ENCODE measurements at places on chromosomes 11 and 22.

DNA sequence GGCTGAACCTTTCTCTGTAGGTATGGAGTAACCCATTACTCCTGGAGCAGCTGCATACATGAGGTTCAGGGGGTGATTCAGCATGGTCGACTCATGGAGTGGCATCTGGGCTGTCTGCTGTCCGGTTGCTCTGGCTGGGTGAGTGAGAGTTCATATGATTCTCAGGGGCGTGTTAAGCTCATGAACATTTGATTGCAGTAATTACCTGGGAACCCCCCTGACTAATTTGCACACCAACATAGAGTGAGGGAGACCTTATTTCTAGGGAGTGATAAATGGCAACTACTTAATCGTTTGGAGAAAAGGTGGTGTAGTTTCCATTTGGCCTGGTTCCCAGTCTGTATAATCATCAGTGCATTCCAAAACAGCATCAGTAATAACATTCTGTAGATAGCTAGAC, 661.9 kb downstream of the ETS1 start:
- DNase-seq: no peak

GRCh38 chr22:50470491-50470890, 4.3 kb downstream of the SBF1 start:
- DNase-seq: peak; percentile 70

GRCh38 chr22:37335806-37336199, 53.5 kb downstream of the CYTH4 start:
- DNase-seq: no peak

DNA sequence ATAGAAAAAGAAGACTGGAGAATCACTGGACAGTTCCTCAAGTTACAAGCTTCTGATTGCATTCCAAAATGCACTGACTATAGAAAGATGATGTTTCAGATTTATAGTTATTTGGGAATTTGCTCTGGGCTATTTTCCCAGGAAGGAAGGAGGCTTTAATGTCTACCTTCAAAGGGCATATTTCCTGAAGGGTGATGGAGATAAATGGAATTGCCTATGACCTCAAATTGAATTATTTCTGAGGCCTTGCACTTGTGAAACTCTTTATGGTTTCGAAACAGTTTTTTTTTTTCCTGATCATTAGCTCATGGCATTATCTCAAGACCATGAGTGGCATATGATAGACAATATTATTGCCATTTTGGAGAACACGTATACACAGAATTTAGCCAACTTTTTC, 333.9 kb downstream of the METTL15 start:
- no peak for DNase-seq

- DNase-seq: no peak
These were observed 570.6 kb downstream of the INSC start for GRCh38 chr11:15685306-15685705.

DNA sequence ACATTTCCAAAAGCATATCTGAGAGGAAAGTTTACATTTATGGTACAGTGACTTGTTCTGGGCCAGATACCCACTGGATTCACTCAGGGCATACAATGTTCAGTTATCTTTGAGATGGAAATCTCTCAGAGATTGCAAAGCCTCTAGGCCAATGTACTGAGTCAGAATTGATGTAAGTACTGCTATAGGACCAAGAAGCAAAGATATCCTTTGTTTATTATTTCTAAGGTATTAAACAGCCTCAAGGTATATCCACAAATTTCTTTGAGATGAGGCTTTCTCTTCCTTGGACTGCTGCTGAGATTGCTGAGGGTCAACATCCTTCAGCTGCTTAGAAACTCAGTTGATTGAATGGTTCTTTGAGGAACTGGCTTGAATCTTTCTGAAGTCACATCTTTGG, 484.0 kb downstream of the METTL15 start:
- no peak for DNase-seq

DNA sequence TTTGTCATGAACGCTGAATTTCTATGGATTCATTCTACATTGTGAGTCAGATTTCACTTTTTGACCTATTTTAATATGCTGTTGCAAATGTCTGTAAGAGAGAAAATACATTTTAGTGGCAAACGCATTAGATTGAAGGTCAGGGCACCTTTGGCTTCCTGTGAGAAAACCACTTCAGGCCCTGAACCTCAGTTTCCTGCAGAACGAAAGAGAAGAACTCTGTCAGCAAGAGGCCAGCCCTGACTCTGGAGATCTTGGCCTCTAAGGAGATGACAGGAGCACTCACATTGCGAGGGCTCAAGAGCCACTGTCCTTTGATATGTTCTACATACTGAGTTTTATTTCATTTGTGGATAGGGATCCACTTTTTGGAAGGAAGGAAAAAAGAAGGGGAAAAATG, 83.6 kb downstream of the KCNJ1 start:
- no peak for DNase-seq

GRCh38 chr11:116865696-116866095, 28.3 kb upstream of the APOA1 start:
- DNase-seq: no peak

- DNase-seq: no peak
These were observed 17.7 kb upstream of the PRDM10 start for GRCh38 chr11:130020323-130020722.

DNA sequence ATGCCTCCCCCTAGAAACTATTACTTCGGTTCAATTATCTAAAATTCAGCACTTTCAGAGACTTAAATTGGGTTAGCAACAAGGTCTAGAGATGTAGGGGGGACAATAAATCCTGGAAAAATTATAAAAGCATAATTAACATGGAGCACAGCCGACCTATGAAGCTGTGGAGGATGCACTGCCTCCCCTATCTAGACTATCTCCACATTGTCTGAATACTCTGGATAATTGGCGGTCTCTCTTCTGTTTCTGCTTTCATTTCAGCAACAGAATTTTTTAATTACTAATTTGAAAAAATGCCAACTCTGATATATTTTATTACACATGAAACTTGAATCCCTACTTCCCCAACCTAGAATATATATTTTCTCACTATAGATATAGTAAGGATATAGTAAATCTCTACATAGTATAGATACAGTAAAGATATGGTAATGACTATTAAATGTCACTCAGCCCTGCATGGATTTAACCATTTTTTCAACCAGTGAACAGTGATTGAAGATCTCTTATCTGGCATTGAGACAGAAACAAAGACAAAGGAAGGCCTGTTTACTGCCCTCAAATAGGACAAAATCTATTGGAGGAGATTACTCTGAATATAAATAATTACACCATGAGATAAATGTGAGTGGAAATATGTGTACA, 157.6 kb downstream of the BLID start:
- DNase-seq: no peak

DNA sequence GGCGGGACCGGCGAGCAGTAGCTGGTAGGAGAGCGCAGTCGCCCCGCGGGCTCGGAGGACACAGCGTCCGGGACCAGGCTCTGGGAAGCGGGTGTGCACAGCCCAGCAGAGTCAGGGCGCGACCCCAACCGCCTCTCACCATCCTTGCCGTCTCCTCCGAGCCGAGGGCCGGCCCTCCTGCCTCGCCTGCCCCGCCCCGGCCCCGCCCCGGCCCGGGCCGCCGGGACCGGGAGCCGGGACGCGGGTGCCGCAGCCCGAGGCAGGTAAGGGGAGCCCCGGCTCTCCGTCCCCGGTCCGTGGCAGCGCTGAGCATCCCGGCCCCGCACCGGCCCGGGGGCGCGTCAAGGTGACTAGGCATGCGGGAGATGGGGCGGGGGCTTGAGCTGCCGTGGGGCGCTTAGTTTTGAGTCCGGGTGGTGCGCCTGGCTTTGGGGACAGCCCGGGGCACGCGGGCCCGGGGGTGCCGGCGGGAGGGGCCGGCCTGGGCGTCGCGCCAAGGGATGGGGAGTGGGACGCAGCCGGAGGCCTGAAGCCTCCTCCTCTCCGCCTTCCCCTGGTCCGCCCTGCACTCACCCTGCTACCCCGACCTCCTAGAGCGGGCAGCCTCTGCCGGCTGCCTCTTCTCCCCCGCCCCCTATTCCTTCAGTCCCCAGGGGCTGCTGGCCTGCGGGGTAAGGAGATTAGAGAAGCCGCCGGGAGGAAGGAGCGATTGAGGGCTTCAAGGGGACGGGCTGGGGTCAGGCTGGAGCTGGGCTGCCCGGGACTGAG, at the start of gene ABCG4:
ABCG4 (plus strand) TSS at position 35 of the 768 bp plus-strand sequence. CDS start 914 bp downstream, outside the sequence.
- DNase-seq: no peak

DNA sequence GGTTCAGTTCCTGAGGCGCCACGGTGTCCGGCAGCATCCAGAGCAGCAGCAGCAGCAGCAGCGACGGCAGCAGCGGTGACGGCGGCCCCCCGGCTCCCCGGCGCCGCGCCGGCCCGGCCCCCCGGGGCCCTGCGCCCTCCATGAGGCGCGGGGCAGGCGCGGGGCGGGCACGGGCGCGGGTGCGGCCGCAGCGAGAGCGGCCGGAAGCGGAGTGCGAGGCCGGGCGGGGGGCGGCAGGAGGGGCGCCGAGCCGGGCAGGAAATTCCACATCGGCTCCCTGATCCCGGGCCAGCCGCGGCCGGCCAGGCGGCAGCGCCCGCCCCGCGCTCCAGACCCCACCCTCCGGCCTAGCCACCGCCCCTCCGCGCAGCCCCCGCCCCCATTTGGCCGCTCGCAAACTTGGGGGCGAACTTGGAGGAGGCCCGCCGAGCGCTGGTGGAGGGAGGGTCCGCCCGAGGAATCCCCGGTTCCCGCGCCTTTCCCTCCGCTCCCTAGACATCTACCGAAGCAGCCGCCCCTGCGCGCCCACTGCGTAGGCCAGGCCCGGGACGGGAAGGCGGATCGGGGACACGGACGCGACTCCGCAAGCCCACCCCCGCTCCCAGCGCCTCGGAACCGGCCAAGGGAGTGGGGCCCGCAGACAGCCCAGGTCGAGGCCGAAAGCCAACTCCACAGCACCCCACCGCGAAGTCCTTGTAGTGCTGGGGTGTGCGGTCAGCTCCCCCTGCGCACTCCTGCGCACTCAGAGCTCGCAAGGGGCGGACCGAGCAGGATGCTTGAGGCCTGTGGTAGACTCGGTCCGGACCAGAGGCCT, at the start of gene SCARF2:
SCARF2 (minus strand) TSS at position 213 of the 814 bp plus-strand sequence; CDS start at position 142, 71 bp downstream.
- DNase-seq: no peak

DNA sequence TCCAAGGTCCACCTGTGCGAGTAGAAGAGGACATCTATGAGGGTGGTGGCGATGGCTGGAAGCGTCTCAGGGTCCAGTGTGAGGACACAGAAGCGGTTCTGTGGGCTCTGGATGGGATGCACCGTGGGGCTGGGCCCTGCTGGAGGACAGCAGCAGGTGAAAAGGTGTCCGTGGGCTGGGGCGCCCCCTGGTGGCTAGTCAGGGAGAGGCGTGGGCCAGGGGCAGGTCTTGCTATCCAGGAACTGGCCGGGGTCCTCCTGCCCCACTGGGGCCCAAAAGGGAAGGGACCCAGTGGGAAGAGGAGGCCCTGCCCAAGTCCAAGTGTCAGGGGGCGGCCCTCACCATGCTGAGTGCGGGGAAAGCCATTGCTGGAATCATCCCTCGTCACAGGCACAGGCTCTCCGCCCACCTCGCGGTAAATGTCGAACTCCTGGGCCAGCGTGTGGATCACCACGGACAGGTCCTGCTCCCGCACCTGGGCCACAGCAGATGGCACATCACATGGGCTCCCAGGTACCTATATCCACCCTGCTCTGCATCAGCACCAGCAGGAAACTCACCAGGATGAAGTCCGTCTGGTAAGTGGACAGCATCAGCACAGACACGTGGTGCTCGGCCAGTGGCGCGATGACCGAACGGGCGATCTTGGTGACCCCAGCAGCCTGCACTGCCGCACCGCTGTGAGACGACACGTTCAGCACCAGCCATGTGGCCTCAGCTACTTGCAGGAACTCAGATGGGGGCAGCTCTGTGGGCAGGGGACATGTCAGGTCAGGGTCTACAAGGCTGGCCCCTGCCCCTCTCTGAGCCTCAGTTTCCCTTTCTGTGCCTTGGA, 2.3 kb downstream of the CASTOR1 start:
- peak; percentile 82 for DNase-seq

- no peak for DNase-seq
These were observed 7.9 kb upstream of the CAPN5 start for GRCh38 chr11:77058900-77059299.

DNA sequence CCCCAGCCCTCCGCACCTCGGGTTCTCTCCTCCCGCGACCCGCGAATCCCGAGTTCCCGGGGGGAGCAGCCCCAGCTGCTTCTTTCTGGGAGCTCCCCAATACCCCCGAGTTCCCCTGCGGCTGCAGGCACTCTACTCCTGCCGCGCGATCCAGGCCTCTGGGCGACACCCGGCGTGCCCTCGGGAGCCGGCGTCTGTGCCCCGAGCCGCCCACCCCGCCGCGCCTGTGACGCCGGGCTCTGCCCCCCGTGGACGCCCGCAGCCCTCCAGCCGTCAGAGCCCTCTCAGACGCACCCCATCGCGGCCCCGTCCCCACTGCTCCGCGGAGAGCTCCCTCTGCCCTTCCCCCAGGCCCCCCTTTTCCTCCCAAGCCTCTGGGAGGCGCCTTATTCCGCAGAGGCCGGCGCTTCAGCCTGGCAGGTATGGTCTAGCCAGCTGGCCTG, 422 bp downstream of the GLB1L2 start:
- no peak for DNase-seq

DNA sequence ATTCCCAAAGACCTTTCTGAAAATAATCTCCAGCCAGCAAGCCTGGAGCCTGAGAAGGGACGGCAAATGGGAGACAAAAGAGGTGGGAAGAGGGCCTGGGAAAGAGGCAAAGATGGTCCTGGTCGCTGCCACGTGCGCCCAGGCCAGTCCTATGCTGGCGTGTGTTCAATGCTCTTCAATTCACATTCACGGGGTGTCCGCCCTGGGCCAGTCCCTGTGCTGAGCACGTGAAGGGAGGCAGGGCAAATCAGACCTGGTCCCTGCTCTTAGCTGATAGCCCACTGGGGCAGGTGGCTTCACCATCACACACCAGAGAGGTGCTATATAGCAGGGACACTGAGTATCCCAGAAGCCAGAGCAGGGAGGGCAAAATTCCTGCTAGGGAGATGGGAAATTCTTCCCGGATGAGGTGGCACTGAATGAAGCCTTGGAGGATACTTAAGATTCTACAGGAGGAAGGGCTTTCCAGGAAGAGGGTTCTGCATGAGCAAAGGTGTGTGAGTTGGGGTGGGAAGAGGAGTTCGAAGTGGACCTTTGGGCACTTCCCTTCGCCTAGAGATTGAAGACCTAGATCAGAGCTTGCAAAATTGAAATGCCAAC, 148.2 kb downstream of the CHST1 start:
- DNase-seq: no peak

GRCh38 chr22:25748704-25749103, 6.7 kb downstream of the MYO18B start:
- DNase-seq: no peak

DNA sequence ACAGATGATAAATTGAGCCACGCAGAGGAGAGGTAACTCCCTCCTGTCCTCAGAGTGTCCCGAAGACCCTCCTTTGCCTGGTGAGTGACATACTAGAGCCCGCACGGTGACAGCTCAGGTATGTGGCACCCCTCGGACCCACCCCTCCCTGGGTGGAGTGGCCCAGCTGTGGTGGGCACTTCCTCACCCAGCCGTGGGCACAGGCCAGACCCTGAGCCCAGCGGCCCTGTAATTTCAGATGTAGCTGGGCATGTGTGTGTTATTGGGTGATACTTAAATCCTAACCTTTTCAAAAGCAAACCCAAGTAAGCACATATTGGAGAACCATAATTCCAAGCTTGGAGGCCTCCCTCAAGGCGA, 93.2 kb downstream of the WNT7B start:
- DNase-seq: no peak

DNA sequence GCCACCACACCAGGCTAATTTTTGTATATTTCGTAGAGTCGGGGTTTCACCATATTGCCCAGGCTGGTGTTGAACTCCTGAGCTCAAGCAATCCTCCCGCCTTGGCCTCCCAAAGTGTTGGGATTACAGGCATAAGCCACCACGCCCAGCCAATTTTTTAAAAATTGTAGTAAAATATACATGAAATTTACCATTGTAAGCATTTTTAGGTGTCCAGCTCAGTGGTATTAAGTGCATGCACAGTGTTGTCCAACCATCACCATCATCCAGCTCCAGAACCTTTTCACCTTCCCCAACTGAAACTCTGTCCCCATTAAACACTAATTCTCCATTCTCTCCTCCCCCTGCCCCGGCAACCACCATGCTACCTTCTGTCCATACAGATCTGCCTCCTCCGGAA, 8.5 kb downstream of the FADS3 start:
- no peak for DNase-seq
